Activated CD8-positive, alpha-beta memory T cell treated with anti-CD3 and anti-CD28 coated beads, Interleukin-2, amount 50 U/mL, for 4 hours (primary cell): ENCODE measurements at places on chromosomes 7 and 10.

GRCh38 chr7:126940723-126941307 lies 311.9 kb downstream of the GRM8 start:
- DNase-seq: no peak

GRCh38 chr10:79376078-79376628 lies 28.9 kb downstream of the PPIF start:
- no peak for DNase-seq

GRCh38 chr7:151590850-151591771 lies 71.4 kb upstream of the RHEB start:
- DNase-seq: no peak

DNA sequence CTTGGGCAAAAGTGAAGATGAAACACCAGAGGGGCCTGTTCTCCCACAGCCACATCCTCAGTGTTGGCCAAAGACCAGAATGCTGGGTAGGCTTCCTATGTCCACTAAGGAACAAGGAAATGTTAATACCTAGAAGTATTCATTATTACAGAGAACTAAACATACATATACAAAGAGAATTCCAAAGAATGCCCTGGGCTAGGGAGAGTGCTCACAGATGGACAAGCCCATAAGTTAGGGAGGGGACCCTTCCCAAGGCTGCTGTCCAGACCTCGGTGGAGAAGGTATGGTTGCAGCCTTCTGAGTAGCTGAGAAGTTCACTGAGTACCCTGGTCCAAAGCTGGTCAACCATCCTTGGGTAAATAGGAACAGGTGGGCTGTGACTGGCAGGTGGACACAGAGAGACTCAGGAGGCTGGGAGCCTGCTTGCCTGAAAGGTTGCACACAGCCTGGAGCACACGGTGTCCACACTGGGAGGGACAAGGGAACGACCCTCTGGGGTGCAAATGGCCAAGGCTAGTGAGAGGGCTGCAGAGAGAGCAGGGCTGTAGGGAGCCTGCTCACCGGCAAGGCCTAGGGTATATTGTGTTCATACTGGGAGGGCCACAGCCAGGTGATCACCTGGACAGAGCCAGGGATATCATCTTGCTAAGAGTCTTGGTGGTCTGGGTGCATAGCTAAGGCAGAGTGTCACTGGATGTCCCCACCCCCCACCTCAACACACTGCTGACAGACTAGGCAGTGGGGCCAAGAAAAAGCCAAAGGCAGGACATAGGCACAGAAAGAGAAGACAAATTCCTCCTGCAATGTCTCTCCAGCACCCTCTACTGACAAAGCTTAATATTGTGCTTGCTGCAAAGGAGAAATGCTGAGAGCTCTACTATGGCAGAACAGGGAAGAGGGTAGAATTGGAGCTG lies 40.3 kb downstream of the CPVL start:
- DNase-seq: no peak

DNA sequence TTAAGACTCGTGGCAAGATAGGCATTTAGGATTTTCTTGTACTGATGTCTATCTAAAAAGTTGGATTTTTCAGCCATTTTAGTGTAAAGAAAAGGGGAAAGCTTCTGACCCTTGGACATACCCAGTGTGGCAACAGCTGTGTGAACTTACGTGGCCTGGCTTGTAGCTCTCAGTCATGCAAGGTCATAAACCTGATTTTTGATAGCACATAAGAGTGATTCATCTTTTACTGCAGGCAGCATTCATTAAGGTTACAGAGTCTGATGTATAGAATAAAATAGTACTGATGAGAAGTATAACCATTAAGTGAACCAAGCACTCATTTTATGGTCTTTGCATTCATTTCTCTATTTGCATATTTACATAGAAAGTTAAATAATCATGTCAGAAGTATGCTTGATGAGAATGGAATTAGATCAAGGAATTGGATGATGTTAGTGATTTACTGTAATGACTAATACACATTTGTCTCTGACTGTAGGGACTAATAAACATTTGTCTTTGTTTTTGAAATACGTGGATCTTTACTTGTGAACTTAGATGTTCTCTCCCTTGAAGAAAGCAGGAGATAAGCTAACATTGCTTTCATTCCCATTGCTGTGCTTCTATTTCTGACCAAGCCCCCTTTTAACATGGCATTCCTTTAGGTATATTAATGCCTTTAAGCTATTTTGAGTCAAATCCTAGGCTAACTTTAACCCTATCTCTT lies 88.2 kb downstream of the GSDME start:
- DNase-seq: no peak

DNA sequence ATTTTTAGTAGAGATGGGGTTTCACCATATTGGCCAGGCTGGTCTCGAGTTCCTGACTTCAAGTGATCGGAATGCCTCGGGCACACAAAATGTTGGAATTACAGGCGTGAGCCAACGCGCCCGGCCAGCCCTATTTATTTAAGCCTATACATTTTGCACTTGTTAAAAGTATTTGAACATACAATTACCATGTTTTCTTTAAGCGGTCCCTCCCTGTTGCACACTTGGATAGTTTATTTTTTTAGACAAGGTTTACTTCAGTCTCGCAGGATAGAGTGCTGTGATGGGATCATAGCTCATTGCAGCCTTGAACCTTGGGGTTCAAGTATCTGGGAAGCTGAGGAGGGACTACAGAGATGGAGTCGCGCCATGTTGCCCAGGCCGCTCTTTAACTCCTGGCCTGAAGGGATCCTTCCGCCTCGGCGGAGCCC lies 35.7 kb upstream of the SRRM3 start:
- DNase-seq: no peak

DNA sequence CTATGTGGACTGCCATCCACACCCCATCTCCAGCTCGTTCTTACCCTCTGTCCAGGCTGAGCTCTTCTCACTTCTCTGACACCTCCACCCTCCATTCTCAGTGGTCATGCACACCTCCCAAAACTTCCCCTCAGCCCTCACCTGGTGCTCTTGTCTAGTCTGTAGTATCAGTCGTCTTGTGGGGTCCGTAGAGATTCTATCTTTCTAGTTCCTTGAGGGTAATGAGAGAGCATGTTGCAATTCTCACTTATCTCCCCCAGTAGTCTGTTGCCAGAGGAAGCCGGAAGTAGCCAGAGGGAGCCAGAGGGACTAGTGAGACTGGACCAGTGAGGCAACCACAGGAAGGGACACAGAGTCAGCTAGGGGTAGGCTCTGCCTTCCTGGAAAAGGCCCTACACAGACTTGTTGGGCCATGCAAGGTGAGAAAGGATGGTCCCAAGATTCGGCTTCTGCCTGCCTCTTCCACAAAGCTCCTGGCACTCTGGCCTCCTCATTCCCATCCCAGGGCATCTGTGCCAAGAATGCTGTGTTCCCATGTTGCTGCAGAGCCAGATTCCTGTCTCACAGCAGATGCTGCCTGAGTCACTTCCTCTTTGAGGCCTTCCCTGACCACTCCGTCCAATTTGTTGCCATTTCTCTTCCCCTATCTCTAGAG lies 50.6 kb upstream of the DUSP5 start:
- no peak for DNase-seq

- no peak for DNase-seq
Observed at GRCh38 chr7:82443547-82444219, at the start of gene CACNA2D1. Gene CACNA2D1, minus strand, starts transcription at chr7:82443777.

GRCh38 chr10:61899997-61900828 lies 1.3 kb upstream of the ARID5B start:
- peak; percentile 49 for DNase-seq

DNA sequence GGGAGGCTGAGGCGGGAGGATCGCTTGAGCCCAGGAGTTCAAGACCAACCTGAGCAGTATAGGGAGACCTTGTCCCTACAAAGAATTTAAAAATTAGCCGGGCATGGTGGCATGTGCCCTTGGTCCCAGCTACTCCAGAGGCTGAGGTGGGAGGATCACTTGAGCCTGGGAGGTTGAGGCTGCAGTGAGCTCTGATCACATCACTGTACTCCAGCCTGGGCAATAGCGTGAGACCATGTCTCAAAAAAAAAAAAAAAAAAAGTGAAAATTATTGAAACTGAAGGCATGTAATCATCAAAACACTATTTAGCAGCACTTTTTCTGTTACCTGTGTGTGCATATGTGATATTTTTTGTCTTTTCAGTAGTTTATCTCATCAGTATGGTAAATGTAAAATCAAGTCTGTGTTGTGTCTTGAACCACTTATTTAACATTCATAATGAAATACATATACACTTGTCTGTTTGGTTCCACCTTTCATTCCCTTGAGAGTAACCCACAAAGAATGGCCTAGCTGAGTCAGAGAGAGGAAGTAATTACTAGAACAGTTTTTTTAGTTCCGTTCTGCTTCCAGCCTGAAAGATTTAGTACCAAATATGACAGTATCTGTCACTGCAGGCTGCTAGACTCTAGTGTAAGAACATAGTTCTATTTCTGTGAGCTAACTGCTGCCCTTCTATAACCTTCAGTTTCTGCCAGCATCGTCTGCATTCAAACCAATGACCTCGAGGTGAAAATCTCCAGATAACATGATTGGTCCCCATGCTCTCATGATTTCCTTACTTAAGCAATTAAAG lies 68.6 kb downstream of the MMRN2 start:
- no peak for DNase-seq

- no peak for DNase-seq
Observed at GRCh38 chr10:78292250-78292981, 258.8 kb downstream of the RPS24 start.

DNA sequence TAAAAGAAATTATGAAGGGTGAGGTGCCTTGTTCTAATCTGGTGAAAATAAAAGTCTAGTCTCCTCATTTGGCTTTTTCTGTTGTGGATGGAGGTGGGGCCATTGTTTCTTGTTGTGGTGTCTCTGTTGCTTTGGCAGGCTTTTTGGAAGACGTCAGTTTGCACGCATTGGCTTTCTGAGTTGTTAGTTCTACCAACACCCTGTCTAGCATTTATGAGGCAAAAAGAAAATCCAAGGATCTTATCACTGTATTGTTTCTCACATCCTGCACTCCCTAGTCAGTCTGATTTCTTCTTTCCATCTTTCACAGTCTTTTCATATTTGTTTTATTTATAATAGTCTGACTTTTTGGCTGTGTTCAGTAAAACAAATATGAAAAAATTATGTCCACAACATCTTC lies 898.3 kb downstream of the REEP3 start:
- no peak for DNase-seq

DNA sequence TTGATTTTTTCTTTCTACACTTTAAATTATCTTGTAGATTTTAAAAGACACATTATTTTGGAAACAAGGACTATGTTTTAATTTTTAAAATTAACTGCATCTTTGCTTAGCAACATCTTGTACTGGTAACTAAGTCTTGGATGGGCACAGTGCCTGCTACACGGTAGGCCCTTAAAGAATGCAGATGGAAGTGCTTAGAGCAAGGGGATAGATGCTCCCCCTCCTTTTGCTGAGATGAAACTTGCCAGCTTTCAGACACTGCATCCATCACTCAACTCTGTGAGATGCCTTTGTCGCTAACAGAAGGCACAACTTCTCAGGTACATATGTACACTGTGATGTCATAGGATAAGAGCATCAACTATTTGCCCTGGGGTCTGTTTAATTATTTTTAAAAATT lies 103.9 kb downstream of the LRRC18 start:
- DNase-seq: no peak

GRCh38 chr7:41175435-41175834 lies 527.5 kb downstream of the INHBA start:
- no peak for DNase-seq

DNA sequence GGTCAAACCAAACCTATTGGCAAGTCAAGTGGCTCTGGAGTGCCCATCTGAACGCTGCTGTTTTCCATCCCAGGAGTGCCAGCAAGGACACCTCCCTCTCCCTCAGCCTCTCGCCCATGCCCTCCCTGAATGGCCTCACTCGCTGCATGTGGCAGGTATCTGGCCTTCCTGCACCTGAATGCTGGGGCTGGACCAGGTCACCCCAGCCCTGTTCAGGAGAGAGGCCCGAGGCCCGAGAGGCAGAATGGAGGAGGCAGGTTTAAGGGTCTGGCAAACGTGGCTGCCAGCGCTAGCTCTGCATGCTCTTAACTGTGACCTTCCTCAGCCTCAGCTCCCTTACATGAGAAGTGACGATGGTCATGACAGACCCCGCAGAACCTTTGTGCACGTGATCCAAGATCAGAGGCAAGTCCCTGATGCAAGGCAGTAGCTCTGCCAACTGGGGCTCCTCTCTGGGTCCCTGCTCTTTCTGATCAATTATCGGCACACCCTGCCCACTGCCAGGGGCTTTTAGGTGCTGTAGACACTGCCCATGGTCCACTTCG lies 295.7 kb upstream of the ZMIZ1 start:
- no peak for DNase-seq

DNA sequence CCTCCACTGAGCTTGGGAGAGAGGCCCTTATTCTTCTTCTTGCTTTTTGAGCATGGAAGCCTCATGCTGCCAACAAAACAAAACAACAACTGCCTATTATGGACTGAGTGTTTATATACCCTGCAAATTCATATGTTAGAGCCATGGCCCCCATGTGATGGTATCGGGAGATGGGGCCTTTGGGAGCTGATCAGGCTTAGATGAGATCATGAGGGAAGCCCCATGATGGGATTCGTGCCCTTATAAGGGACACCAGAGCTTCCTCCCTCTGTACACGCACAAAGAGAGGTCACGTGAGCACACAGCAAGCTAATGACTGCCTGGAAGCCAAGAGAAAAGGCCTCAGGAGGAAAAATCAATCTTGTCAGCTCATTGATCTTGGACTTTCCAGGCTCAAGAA lies 235.0 kb downstream of the FANK1 start:
- no peak for DNase-seq

- DNase-seq: no peak
Observed at GRCh38 chr10:89591796-89592271, 53.2 kb downstream of the PANK1 start.

- no peak for DNase-seq
Observed at GRCh38 chr7:47247132-47247531, 334.8 kb downstream of the TNS3 start.

DNA sequence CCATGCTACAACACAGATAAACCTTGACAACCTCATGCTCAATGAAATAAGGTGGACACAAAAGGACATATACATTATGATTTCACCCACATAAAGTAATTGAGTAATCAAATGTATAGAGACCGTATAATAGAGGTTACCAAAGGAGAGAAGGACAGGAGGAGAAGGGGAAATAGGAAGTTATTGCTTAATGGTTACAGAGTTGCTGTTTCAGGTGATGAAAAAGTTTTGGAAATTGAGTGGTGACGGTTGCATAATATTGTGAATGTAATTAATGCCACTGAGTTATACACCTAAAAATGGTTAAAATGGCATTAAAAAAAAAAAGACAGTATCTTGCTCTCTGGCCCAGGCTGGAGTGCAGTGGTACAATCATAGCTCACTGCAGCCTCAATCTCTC lies 1.5 kb upstream of the OGDH start:
- no peak for DNase-seq

DNA sequence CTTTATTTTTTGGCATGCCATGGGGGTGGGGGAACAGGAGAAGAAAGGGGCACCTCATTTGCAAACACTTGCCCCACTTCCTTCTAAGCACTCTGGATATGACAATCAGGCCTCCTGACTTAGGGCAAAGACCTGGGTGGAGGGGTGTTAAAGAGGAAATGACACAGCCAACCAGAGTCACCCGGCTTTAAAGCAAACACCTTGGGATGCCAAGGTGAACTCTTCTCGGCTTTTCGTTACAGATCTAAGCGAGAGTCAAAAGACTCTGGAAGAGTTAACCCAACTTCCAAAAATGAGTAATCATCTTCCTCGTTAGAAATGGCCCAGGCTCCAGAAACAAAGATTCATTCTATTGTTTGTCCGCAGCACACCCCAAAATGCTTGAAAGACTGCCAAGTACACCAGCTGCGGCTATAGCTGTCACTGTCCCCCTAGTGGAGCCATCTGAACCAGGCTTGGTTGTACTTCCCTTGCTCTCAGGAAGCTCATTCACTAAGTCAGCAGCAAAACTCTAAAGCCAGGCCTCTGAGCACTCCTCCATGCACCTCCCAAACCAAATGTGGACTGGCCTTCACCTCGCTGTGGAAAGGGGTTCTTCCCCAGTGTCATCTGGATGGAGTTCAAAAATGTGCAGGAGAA lies 24.8 kb downstream of the FAM53B start:
- DNase-seq: peak; percentile 63

- no peak for DNase-seq
Observed at GRCh38 chr7:157840914-157841772, 504.3 kb downstream of the DNAJB6 start.
